ENCODE measurements at places on chromosomes 4 and X.

DNA sequence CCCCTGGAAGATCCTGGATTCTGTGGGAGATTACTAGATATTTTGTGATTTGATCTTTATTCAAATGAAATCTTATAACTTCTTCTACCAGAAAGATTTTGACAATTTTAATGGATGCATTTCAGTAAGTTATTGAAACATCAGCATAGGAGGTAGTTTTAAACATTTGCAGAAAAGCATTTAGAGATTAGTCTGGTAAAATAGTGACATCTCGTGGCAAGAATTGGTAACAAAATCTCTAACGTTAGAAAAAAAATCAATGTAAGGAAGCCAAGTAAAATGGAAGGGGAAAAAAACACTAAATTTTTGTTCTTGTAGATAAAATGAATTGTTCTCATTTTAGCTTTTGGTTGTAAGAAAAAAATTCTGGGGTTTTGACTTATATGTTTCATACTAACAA is 73.3 kb downstream of the TASL start:
- DNase-seq = no peak

GRCh38 chrX:51608766-51609165 is 9.9 kb downstream of the CENPVL3 start:
- no peak for DNase-seq

- no peak for DNase-seq
Measured at GRCh38 chr4:13542577-13543031, 1.7 kb downstream of the NKX3-2 start.

- no peak for DNase-seq
Measured at GRCh38 chrX:15242899-15243555, 26.9 kb downstream of the ASB9 start.

GRCh38 chrX:10048076-10048475 is 80.9 kb downstream of the CLDN34 start:
- no peak for DNase-seq

DNA sequence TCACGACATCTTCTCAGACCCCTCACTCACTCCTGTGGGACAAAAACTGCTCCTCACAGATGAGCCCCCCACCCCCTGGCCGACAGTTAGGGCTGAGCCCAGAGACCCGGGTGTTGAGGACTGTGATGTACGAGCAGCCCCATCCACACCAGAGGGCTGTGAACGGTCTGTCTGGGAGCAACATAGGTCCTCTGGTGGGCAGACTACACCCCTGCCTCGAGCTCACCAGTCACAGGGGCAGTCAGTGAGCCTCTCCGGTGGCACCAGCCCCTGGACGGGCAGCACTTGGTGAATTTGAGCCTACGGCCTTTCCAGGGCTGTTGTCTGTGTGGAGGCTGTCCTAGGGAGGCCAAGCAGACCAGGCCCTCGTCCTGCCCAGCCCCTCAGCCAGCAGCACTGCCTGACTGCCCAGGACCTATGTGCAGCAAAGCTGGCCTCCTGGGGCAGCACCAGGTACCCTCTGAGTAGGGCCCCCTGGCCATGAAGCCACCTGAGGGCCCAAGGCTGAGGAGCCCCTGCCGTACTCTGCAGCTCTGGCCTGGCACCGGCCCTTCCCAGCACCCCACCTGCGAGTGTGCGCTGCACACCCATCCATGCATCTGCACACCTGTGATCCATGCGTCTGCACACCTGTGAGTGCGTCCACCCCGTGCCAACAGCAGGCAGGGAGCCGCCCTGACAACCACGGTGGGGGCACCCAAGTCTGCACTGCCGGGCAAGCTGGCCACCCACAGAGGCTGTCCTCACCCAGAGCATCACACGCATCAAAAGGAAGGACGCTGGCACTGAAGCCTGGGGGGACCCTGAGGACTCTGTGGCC is 111.6 kb upstream of the NKX1-1 start:
- no peak for DNase-seq

- DNase-seq = no peak
Measured at GRCh38 chr4:515251-515650, 16.2 kb downstream of the PIGG start.

DNA sequence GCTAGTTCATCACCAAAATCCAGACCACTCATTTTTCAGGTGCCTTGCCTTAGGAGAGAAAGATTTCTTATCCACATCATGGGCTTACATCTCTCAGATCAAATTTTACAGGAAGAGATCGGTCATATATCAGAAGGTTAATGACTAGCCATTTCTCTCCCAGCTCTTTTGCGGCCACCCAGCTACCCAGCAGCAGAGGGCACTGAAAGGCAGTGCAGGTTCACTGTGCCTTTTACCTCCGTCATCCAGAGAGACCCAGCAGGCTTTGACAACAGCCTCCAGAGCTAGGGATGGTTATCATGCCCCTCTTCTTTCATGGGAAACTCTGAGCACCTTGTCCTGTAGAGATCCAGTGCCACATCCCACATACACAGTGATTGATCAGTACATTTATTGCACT is 384.8 kb downstream of the AFF2 start:
- no peak for DNase-seq

All from stimulated activated CD8-positive, alpha-beta memory T cell treated with anti-CD3 and anti-CD28 coated beads, Interleukin-15, amount 100 ng/mL, for 4 hours (primary cell).